ENCODE measurements at places on chromosomes 11 and 22. TPM values are rescaled to one million over a fixed set of nuclear protein-coding genes. Genes with fewer than 3 reads are reported as not detected.

DNA sequence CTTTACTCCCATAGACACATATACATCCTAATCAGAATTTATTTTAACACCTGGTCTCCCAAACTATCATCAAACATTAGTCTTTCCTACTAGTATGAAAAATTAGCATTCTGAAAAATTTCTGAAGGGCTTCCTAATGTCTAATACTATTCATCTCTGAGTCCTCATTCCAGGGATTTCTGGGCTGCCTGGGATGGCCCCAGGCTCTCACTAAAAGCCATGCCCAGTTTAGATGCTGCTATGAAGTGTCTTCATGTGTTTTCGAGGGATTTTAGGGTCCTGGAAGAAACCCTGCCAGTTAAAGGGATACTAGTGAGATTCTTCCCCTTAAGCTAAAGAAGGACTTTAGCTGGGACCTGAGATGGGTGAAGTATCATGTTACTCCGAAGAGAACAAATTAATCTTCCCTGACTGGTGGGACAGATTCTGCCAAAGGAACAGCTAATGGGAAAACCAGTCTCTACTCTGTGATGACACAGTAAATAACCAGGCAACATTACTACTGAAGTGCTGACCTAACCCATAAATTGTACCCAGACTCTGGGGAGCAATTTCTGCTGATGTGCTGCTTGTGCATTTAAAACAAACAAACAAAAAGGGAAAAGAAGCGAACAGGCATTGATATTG, 342.6 kb downstream of the SOX6 start:
- no peak for DNase-seq

DNA sequence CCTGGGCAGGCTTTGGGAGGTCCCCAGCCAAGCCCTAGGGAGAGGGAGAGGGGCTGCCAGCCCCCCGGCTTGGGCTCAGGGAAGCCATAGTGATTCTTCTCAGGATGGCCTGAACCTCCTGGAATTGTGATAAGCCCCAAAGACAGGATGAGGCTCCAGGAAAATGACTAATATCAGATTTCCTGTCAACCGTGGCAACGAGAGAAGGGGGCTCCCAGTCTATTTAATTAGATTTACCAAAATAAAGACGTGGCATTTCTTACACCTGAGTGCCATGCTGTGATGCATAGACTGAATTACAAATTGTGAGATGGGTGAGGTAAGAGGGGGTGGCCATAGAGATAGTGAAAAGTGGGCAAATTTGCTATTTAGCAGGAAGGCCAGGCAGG, 20.4 kb downstream of the SERPINH1 start:
- DNase-seq, result no peak

DNA sequence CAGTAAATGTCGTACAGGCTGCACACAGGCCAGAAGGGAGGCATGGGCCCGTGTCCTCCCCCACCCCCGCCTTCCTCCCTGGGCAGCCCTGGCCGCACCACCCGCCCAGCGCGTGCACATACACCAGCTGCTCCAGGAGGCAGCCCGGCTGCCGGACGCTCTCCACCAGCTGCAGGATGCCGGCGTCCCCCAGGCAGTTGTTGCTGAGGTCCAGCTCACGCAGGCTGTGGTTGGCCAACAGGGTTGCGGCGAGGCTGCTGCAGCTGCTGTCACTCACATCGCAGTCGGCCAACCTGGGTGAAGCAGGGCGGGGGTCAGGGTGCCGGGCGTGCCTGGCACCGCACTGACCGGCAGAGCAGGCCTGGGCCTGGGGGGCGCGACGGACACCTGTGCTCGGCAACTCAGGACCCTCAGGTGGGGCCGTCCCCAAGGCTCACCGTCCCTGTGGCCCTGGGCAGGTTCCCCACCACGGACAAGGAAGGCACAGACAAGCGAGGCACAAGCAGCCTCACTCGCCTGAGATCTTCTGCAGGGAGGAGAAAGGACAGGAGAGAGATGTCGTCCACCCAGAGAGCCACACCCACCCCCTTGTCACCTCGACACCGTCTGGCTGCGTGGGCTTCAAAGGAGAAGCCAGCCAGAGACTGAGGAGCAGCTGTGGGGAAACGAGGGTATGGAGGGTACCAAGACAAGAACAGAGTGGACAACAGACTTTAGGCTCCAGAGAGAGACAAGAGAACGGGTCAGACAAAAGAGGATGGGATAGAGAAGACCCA, 12.1 kb downstream of the RNH1 start:
- DNase-seq, result peak; percentile 14

DNA sequence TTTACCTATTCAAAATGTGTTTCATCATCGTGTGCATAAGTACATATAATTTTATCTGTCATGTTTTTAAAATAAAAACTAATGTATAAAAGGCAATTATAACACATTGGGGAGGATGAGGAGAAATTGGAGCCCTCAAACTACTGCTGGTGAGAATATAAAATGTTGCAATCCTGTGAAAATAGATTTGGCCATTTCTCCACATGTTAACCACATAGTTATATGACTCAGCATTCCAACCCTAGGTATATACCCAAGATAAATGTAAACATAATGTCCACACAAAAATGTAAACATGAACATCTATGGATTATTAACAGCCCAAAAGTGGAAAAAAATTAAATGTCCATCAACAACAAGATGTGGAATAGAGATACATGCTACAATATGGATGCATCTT, 928.0 kb upstream of the FAT3 start:
- DNase-seq, result no peak

DNA sequence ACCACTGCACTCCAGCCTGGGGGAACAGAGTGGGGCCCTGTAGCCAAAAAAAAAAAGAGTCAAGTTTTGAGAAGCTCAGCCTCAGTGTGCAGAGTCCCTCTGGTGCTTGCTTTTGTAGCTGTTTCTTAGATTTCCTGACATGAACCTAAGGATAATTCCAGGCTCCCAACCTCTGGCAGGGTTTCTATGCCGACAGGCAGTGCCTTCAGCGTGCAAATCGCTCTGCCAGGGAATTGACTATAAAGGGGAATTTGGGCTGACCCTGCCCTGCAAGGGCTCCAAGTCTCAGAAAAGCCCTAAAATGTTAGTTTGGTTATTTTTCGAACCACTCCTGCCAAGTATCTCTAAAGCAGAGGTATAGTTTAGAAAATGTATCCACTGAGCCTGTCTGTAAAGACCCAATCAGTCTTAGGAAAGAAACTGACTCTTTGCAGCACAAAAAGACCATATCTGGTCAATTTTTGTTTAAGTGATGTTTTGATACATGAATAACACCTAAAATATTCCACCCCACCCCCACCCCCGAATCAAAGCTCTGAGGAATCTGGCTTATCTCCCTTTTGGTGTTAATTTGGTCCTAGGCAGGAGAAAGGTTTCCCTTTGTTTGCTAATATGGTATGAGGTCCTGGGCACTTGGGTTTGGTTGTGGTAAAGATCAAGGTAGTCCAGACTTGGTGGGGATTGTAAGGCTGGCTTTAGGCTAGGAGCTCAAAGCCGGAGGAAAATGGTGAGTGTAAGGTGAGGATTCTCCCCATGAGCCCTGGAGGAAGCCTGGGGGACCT, 49.7 kb downstream of the ANO1 start:
- DNase-seq, result no peak

DNA sequence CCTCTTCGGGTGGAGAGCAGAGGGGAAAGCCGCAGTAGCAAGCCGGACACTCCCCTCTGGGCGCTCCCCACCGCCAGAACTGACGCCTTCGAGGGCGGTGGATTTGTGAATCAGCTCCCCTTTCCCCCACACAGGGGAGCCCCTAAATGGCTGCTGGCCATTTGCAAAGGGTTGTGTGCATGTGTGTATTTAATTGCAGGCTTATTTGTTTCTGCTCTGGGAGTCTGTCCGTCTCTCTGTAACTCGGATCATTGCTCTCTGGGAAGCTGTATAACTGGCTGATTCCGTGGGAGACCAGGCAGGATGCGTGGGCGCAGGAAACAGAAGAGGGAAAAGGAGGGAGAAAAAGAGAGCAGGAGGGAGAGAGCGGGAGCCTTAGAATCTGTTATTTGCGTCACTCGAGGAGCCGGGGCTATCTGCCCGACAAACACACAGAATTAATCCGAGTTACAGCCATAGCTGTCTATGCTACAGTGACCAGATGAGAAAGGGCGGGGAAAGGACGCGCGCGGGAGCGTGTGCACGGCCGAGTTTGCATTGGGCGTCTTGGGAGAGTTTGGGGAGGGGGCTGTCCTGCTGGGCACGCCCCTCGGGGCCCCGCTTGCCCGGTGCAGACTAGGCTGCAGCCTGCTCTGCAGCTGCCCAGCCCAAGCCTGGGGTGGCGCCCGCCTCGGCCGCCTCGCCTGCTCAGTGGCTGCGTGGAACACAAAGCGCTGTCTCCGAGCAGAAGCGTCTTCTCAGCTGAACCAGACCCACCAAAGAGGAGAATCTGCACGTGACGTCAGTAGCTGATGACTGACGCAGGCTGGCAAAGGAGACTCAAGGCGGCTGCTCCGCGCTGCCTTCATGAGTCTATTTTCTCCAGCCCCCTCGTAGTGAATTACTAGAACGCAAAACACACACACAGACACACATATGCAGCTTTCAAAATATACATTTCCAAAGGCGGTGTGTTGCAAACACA, 105.3 kb upstream of the HSD17B12 start:
- DNase-seq, result no peak

DNA sequence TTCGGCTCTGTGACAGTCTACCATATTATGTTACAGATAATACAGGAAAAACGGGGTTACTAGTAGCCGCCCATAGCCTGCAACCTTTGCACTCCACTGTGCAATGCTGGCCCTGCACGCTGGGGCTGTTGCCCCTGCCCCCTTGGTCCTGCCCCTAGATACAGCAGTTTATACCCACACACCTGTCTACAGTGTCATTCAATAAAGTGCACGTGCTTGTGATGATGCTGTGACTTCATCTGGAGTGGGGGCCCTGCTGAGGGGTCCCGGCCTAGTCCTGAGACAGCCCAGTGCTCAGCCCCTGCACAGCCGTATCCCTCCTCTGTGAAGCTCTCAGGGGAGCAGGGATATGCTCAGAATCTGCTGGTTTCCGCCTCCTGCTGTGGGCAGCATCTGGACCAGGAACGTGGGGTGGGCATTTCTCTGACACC, 1.2 kb downstream of the IFITM1 start:
- DNase-seq, result no peak

DNA sequence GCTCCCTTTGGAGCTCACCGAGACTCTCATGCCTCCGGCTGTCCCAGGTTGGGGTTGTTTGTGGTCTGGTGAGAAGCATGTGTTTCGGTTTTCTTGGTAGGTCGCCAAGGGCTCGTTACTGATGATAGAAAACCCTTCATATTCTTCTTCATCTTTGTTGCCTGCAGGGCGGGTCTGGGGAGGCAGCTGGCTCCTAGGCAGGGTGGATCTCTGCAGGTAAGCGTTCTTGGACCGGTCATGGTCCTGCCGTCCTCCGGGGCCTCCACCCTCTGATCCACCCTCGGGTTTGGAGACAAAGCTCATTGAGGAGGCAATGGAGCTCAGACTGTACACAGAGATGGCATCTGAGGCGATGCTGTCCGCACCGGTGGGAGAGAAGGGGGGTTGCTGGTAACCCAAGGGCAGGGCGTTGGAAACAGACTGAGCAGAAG, 64.3 kb upstream of the PITPNB start:
- no peak for DNase-seq

The TREH gene
- not detected for total RNA-seq

The C11orf71 gene
- total RNA-seq, result 14.8 TPM

The TMEM45B gene
- not detected for total RNA-seq

All from B cell (primary cell).